Activated CD4-positive, CD25-positive, alpha-beta regulatory T cell (primary cell): ENCODE measurements at places on chromosomes 6 and 20.

- DNase-seq, result no peak
These were observed 104.2 kb downstream of the SYCP2 start for GRCh38 chr20:59829054-59829785.

DNA sequence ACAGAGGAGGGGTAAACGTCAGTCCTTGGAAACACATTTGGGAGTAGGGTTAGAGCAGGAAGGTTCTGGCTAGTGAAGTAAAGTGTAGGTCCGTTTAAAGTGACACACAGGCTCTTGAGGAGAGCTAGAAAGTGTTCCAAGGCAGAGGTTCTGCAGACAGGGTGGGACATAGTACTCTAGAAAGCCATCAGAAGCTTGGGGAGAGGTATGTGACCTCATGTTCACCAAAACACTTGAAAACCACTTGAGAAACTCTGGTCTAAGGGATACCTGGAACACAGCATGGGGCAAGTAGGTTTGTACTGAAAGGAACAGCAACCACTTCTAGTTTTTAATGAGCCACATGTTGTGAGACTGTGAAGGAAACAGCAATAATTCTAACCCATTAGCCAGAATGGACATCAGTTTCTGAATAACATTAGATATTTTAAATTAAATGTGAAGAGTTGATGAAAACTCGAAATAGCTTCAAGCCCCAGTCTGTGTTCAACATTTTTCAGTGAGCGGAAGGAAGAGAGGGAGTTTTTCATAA, 49.0 kb downstream of the SOBP start:
- no peak for DNase-seq

GRCh38 chr6:155078331-155078745, 83.2 kb downstream of the TIAM2 start:
- no peak for DNase-seq

GRCh38 chr20:58841539-58842264, 9.0 kb downstream of the GNAS-AS1 start:
- DNase-seq, result no peak

GRCh38 chr6:120869397-120869796, 464.9 kb downstream of the TBC1D32 start:
- no peak for DNase-seq

GRCh38 chr20:16861708-16862107, 113.5 kb downstream of the OTOR start:
- no peak for DNase-seq

DNA sequence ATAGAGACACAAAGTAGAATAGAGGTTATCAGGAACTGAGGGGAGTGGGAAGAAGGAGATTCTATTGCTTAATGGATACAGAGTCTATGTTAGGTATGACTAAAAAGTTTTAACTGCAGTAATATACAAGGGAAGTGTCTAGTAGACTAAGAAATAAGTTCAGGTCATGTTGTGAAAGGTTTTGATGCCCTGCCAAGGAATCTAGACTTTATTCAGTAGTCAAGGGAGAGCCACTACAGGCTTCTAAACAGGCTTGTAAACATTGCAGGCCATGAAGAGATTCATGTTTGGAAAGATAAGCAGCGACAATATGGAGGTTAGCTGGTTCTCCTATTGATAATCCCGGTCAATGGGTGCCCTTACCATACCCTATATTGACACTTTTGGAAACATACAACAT, 352.8 kb upstream of the SOX4 start:
- DNase-seq, result no peak

GRCh38 chr6:44667226-44667625, 279.7 kb downstream of the CDC5L start:
- DNase-seq, result no peak

- no peak for DNase-seq
These were observed 120.8 kb downstream of the AGPAT4 start for GRCh38 chr6:161152907-161153662.
